NCI-H1092 (cell line): ENCODE measurements at places on chromosomes 12 and 14.

GRCh38 chr14:37673439-37673838 lies 78.0 kb downstream of the TTC6 start:
- DNase-seq: no peak

- no peak for DNase-seq
Observed at GRCh38 chr12:122137229-122137628, 36.8 kb downstream of the IL31 start.

DNA sequence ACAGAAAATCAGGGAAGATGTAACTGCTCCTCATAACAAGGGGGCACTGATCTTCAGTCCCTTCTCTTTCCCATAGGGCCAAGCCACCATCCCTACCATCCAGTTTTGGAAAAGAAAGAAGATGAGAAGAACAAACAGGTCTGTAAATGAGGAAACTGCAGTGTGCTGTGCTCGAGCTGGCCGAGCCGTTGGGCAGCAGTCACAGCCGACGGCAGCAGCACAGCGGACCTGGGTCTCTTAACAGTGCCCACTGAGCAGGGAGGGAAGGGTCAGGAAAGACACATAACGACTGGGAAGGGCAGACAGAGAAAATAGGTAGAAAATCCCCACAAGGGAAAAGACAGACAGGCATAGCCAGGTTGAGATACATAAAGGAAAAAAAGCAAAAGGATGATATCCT lies 38.2 kb downstream of the BDKRB1 start:
- no peak for DNase-seq

GRCh38 chr14:55103005-55103640 lies 25.9 kb upstream of the LGALS3 start:
- DNase-seq: no peak

DNA sequence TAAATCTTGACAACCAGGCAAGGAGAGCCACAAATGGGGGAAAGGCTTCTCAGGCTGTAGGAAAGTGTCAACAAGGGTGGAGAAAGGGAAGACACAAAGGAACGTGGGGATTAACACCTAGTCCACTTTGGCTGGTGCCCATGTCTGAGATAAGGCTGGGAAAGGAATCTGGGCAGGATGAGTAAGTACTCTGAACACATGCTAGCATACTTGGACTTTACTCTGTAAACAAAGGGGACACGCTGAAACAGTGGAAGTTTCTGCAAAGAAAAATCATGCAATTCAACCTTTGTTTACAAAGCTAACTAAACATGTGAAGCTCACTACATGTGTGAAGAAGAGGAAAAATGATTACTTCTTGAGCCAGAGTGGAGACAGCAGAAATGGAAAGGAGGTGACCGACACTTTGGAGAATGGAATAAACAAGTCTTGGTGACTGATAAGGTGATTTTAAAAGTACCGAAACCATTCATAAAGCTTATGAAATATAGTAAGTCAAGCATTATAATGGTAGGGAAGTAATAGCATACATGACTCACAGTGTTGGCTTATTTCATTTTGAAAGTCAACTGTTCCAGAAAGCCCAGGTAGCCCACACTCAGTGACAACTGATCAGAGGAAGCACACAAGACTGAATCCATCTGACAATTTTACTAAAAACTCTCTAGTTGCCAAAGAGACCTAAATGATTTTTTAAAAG lies 13.2 kb downstream of the CPNE8 start:
- no peak for DNase-seq
